NAMALWA (cell line): ENCODE measurements at places on chromosomes 16 and 17.

- no peak for DNase-seq
Measured at GRCh38 chr16:6280055-6280454, 1052.6 kb upstream of the RBFOX1 start.

DNA sequence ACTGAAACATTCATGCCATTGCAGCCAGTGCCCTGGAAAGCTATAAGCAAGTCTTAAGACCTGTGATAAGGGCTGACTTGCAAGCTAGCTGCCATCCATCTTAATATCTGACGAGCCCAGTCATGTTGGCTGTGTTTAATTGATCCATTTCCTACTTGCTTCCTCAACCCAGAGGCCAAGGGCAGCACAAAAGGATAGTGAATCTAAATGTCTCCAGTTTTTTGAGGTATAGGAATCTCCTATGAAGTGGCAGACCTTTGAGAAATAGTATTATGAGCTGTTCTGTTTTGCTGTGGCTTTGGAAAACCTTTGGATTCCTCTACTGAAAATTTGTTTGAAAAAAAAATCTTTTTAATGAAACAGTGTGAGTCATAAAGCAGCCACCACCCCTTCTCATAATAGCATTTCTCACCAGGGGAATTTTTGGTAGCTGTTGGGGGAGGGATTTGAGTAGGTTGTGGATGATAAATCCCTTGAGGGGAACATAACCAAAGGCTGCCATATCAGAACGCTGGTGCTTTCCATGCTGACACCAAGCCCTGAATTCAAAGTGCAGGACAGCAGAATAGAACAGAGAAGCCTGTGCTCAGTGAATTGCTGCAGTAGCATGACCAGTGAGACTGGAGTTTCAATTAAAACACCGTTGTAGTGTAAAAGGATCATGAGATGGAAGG lies 12.9 kb downstream of the ZNRF1 start:
- DNase-seq = peak; percentile 20

DNA sequence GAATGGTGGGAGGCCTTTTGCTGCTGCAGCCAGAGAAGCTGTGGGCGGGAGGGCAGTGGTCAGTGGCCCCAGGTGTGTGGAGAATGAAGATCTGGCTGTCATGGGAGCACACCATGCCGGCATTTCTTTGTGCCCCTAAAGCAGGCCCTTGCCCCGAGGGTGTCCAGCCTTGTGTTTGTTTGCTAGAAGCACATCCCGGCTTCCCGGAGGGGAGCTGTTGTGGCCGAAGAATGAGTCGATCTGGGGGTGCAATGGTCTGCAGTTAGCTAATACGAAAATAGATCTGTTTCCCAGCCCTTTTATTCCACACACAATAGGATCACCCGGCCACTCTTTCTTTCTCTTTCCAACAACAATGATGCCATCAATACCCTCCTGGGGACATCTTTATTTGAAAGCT lies 228.8 kb downstream of the CBLN1 start:
- DNase-seq = no peak

- DNase-seq = no peak
Measured at GRCh38 chr16:28616636-28617035, 6.8 kb upstream of the SULT1A1 start.

DNA sequence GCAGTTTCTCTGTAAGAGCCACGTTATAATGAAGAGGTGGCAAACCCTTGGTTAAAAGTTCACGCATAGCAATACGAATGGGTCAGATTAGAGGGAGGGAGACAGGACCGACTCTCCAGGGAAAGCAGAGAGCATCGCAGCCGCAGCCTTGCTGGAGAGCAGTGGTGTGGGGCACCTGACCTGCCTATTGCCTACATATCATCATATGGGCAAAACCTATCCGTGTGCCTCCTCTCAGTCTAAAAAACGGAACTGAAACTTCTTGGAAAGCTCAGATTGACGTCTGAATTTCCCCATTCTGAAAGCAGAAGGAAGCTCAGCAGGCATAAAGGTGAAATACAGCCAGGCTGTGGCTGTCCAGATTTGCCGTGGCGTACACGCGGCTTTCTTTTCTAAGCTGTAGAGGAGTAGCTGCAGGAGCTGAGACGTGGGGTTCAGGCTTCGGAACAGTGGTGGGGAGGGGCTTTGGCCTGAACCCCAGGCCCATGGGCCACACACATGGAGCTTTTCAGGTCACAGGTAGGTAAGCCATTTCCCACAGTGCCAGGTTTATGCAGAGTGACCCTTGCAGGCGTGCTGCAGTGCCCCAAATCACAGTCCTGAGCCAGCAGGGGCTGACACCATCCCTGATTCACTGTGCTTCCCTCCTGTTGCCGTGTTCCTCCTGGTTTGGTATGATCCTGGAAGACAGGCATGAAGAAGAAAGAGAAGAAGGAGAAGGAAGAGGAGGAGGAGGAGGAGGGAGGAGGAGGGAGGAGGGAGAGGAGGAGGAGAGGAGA lies 41.6 kb upstream of the TNRC6C start:
- DNase-seq = peak; percentile 79

GRCh38 chr17:22300731-22301352 lies 608.5 kb downstream of the KCNJ18 start:
- DNase-seq = no peak

DNA sequence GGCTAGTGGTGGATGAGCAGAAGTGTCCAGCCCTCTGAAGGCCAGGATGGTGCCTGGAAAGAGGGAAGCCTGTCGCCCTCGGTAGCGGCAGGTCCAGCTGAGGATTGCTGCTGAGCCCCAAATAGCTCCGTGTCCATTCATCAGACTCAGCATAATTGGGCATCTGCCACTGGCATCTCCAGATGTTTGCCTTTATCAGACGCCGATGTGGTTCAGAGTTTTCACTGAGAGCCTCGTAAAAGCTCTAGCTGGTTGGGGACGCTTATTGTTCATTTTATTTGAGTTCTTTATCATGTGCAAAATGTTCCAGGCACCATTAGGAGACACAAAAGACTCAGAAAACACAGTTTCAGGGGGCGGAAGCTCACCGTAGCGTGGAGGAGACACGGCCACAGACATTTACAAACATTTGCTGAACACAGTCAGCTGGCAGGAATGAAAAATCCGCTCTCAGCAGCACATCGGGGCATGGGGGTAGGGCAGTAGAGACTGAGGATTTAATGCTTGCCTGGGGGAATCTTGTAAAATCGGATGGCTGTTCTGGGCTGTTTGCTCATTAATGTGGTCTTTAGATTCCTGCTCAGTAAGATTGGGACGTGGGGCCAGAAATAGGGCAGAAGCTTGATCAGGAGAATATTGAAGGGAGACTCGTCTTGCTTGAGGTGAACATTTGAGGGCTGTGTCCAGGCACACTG lies 41.7 kb downstream of the SMPD3 start:
- no peak for DNase-seq

GRCh38 chr17:78019367-78019975 lies 61.0 kb downstream of the TNRC6C start:
- DNase-seq = peak; percentile 63

DNA sequence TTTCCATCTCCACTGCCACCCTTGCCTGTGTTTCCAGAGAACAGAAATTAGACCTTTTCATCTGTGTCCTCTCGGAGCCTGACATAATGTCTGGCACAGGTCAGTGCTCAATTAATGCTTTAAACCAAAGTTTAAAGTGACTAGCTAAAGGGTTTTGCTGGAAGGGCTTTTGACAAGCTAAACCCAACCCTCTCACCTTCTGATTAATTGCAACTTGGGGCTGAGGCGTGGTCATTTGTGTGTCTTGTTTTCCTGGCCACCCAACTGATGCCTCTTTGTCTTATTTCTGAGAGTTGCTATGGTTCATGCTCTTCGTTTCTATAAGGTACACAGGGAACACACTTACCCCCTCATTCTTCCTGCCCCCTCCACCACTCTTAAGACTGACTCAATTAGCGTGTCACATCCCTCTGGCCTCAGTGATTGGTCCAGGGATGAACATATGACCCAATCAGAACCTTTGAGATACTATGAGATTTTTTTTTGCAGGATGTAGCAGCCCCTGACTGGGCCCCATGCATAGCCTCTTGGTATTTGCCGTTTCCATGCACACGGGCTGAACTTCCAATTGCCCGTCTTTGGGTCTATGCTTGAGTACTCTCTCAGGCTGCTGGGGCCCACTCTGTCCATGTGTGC lies 15.8 kb upstream of the BRD7 start:
- no peak for DNase-seq

DNA sequence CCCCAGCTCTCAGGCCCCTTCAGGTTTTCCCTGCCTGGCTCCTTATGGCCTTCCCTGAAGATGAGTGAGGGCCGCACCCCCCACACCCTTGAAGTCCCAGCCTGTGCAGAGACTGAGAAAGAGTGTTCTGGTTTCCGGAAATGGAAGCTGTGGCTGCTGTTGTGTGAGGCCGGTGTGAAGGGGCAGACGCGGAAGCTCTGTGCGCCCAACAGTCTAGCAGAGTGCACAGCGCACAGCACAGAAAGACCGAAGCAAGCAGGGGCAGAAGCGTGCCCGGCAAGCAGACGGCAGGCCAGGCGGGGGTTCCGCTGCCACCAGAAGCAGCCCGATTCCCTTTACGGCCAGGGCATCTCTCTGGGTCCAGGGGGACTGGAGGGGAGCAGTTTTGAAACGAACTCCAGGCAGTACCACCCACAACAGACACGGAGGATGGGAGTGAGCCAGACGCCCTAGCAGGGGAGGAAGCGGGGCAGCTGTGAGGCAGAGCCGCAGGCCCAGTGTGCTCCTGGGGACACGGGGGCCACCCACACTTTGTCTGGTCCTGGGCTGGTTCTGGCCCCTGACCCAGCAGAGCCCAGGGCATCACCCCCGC lies 16.7 kb downstream of the TPSG1 start:
- DNase-seq = no peak

DNA sequence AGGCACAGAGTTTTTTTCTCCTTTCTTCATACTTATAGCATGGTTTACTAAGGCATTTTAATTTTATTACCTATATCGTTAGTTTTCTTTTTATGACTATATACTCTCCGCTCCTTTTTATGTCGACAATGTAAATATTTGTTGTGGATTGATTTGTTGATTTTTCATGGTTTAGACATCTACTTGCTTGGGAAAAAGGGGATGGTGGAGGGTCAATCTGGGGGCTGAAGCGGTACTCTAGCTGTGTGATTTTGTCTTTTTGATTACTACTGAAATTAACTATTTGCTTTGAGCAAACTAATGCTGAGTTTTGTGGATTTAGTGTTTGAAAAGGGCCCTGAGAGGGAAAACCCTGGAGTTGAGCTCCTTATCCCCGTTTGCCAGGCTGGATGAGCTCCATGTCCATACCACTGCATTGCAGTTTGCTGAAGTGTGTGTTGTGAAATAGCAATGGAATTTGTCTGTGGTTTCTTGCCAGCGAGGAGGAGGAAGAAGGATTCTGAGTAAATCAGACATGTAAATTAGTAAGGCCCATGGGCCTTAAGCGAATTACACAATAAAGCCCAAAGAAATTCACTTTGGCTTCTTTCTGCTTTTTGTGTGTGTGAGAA lies 72.0 kb downstream of the FTO start:
- no peak for DNase-seq

DNA sequence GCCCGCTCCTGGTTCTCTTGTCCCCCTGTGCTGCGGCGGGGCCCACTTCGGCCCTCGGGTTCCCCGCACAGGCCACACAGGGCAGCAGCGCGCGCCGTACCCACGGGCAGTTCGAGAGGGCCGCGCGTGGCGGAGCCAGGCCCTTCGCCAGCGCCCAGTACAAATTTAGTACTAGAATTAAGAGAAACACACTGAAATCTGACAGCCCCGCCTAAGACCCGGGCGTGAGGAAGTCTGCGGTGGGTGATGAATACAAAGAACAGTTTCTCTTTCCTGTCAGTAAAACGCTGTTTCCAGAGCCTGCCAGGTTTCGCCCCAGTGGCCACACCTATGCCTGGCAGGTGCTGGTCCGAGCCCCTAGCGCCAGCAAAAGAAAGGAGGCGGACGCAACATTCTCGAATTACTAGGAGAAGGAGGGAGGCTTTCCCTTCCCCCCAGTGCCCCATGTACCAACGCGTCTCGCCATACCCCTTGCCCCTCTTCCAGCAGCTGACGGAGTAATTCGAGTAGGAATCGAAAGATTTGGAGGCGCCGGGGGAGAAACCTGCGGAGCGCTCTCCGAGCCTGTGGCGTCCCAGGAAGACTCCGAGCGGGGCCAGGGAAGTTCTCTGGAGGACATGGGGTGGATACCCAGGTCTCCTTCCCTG lies 591 bp upstream of the SLFN5 start:
- peak; percentile 39 for DNase-seq

DNA sequence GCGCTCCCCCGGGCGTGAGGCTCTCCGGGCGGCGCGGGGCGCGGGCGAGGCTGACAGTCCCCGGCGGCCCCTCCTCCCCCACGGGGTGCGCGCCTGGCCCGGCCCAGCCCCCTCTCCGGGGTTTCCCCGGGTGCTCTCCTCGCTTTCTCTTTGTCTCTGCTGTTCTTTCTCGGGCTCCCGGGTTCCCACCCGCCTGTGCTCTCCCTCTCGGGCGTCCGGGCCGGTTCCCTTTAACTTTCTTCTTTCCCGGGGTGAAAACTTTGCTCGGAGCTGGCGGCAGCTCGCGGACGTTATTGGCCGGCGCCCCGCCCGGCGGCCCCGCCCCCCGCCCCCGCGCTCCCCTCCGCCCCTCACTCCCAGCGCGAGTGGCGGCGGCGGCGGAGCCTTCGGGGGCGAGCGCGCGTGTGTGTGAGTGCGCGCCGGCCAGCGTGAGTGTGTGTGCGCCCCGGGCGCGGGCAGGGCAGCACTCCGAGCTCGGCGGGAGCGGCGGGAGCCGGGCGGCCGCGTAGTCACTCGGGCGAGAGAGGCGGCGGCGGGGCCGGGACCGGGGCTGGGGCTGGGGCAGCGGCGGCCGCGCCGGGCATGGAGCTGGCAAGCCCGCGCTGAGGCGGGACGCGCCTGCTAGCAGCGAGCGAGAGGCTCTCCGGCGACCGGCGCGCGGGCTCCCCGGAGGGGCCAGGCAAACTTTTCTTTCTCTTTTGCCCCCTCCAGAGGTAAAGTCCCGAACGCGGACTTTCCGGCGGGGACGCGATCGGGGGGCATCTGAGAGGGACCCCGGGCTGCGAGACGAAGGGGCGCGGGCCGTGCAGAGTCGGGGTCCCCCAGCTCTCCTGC lies at the start of gene NTN1:
Gene NTN1, plus strand, starts transcription at position 353 of the 834 bp plus-strand sequence. CDS start 864 bp downstream, outside the sequence.
- no peak for DNase-seq

- no peak for DNase-seq
Measured at GRCh38 chr17:40100419-40100668, at the start of gene NR1D1. Gene NR1D1 (minus strand): TSS chr17:40100589. CDS start chr17:40100094, 495 bp downstream.

DNA sequence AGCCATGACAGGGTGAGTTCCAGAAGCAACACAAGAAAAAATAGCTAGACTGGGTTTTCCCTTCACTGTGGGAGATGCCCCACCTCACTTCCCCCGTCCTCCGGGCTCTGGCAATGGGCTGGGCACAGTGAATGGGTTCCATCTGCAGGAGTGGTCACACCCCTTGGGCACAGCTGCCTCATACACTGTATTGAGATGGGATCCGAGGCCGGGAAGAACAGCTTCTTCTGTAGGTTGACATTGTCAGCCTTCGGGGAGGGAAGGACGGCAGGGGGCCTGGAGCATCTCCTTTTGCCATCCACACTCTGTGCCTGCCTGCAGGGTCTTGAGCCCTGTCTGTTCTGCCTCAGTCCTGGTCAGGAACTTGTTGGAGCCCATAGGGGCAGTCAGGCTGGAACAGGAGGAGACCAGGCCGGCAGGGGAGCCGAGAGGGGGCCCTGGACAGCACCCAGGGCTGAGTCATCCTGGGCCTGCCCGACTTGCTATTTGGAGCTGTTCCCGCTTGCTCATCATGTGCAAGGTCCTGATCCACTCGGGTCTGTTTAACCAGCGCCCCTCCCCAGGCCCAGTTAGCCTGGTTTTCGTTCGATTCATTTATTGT lies 286.7 kb downstream of the SEC14L1 start:
- DNase-seq = no peak

- DNase-seq = no peak
Measured at GRCh38 chr17:41511116-41511515, 5.7 kb upstream of the KRT13 start.

GRCh38 chr16:4060009-4060408 lies 56.2 kb downstream of the ADCY9 start:
- DNase-seq = no peak

GRCh38 chr17:2198927-2199326 lies 104.7 kb downstream of the SMG6 start:
- DNase-seq = no peak
